ENCODE measurements at places on chromosomes 5 and 9.

GRCh38 chr5:87113861-87114260 is 153.8 kb upstream of the RASA1 start:
- no peak for DNase-seq

DNA sequence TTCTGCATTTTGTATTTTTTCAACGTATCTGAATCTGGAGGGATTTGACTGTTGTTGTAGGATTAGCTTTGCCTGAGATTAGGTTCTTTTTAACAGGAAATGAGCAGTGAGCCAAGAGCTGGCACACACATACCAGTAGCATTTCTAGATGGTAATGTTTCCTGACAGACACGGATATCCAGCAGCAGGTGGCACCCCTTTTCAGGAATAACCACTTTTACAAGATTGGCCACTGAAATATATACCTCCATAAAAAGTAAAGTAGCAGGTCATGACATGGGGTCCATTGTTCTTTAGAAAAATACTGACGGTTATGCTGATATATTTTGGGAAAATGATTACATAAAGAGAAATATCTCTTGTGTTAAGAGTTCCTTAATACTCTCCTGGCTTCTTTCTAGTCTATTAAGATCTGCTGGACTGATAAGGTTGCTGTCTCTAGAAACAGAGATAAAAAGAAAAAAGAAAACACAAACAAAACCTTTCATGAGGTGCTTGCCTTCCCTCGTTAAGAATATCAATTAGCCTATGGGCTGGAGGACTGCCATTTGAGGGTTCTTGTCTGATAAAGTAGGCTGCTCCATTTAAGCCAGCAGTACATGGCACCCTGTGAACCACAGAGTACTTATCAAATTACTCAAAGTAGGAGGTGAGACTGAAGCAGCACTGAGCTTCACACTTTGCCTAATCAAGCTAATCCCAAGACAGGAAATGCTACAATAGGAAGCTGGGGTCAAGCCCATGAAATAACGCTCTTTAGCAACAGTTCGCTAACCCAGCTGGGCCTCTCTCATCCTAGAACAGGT is 101.6 kb upstream of the PCA3 start:
- no peak for DNase-seq

- no peak for DNase-seq
Measured at GRCh38 chr5:4093236-4093635, 497.6 kb downstream of the IRX1 start.

DNA sequence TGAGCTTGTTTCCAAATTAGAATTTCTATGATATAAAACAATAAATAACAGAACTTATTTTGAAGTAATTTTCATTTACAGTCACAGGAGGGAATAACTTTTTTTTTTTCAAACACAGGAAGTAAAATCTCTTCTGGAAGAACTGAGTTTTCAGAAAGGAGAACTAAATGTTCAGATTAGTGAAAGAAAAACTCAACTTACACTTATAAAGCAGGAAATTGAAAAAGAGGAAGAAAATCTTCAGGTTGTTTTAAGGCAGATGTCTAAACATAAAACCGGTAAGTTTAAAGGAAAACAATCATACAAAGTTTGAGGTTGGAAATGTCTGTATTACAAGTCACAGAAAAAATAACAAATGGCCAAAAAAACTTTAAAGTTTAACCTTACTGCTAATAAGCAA is 41.6 kb downstream of the RAB14 start:
- DNase-seq, result no peak

GRCh38 chr5:155651-156410 is 35.5 kb upstream of the LRRC14B start:
- no peak for DNase-seq

- DNase-seq, result no peak
Measured at GRCh38 chr9:136943291-136944211, 987 bp downstream of the FBXW5 start.

GRCh38 chr5:124560370-124560769 is 186.1 kb downstream of the ZNF608 start:
- no peak for DNase-seq

DNA sequence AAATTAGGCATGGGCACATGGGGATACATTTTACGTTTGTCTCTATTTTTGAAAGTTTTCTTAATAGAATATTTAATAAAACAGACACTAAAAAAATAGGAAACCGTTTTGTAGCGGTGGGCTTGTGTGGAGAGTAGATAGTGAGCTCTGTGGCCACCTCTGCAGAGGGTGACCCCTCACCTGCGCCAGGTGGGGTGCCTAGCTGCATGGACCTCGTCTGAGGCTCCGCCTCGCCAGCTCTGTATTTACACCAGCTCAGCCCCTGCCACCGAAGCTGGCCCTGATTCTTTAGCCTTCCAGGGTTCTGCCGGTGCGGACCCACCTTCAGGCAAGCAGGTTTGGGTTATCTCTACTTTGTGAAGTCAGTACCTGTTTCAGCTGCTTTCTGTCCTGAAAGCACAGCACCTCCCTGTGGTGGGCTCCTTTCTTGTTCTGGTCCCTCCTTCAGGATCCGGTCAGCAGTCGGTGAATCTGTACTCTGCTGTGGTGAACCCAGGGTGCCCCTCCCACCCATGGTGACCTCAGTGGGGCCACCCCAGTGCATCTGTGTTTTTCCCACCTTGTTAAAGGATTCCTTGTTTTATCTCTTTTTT is 105.2 kb upstream of the CACNA1B start:
- no peak for DNase-seq

DNA sequence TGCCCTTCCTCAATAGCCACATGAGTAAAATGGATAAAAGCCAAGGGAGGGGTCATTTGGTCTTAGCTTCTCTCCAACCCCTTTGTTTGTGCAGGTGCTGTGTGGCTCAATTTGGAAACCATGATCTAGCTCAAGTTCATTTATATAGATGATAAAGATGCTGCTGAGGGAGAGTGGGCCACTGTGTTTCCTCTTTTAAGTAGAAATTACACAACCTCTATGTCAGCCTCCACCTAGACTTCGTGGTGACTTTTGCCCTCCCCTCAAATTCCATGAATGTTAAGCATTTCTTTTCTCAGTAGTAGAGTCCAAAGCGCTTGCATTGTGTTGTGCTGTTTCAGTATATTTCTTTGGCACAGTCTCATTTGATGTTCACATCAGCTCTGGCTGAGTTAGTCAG is 241.4 kb downstream of the ARHGAP26 start:
- no peak for DNase-seq

DNA sequence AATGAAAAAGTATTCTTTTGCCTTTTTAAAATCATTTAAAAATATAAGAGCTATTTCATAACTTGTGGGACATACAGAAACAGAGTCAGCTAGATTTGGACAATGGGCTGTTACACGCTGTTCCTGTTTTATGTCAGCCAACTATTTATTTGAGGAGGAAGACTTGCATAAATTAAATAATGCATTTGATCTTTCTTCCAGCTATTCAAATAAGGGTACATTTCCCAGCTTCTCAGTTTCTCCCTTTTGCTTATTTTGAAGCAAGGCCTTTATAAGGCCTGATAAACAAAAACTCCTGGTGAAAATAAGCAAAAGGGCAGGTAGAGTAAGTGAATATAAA is 6.5 kb downstream of the STOM start:
- DNase-seq, result no peak

DNA sequence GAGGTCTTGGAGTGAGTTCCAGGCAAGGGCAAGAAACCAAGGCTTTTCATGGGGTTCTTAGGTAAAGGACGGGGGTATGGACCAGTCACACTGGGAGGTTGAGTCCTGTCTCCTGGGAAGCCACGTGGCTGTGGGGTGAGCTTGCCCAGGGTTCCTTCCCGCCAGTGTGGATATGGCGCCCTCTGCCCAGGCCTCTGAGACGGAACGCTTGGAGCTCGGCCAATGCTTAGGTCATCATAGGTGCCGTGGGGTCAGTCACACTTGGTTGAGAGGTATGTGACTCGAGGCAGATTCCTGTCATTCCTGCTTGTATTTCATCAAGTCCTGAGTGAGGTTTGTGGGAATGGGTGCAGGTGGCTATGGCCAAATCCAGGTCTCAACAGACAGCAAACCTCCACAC is 46.2 kb downstream of the TENT4A start:
- DNase-seq, result no peak

GRCh38 chr5:6761333-6761732 is 48.1 kb downstream of the TENT4A start:
- DNase-seq, result no peak
